Activated effector memory CD4-positive, alpha-beta T cell treated with anti-CD3 and anti-CD28 coated beads, Interleukin-2, amount 50 U/mL, for 16 hours (primary cell): ENCODE measurements at places on chromosomes 1 and 21.

DNA sequence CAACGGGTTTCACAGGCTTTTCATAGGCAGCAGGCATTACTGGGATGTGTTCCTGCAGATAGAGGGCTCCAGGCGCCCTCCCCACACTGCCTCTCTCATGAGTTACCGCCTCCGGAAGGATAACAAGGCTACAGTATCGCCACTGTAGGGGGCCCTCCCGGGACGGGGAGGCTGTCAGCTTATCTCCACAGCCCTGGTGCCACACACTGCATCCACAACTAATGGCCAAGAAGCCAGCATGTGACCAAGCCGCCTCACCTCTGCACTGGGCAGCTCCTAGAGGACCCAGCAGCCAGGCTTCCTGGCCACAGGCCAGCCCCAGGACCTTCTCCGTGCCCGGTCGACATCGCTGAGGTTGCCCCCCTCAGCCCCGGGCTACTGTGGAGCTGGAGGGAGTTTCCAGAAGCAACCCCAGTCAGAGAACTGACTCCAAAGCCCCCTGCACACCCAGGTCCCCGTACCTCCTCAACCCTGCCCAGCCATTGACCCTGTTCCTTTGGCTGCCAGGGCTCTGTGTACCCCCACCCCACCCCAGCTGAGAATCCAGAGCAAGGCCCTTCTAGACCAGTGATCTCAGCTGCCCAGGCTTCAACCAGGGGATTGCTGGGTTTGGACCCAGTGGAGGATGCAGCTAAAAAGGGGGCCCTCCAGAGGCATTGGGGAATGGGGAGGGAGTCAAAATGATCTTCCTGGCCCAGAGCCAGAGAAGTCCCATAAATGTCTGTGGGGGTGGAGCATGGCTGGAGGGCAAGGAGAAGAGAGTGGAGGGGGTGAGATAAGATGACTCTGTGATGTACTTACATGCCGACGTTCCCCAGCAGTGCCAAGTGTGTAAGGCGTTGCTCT is 45.0 kb downstream of the NEK2 start:
- DNase-seq, result no peak

DNA sequence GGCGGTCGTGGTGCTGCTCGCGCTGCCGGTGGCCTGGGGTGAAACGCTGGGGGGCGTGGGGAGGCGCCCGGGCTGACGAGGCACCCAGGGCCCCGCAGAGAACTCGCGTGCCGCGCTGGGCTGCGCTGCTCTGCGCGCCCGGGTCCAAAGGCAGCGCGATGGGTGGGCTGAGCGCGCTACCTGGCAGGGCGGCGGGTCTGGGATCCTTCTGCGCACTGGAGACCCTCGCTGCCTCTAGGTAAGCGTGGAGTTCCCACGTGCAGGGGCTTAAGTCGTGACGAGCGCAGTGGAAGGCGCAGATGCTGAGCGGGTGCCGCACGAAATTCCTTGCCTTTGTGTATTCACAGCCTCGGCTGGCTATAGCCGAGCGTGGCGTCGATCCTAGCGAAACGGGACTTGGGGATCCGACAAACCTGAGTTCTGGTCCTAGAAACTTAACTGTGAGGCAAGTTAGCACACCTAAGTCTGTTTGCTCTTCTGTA is 24.6 kb downstream of the CR1L start:
- no peak for DNase-seq

- DNase-seq, result no peak
These were observed 14.3 kb downstream of the KPNA6 start for GRCh38 chr1:32122151-32122550.

- DNase-seq, result no peak
These were observed 28.1 kb upstream of the RNPC3 start for GRCh38 chr1:103497404-103497803.

- DNase-seq, result no peak
These were observed 1.2 kb downstream of the SLC37A1 start for GRCh38 chr21:42514883-42515228.

GRCh38 chr1:41995441-41996130 is 76.9 kb upstream of the HIVEP3 start:
- DNase-seq, result no peak

GRCh38 chr1:48678710-48679505 is 97.8 kb downstream of the BEND5 start:
- no peak for DNase-seq

DNA sequence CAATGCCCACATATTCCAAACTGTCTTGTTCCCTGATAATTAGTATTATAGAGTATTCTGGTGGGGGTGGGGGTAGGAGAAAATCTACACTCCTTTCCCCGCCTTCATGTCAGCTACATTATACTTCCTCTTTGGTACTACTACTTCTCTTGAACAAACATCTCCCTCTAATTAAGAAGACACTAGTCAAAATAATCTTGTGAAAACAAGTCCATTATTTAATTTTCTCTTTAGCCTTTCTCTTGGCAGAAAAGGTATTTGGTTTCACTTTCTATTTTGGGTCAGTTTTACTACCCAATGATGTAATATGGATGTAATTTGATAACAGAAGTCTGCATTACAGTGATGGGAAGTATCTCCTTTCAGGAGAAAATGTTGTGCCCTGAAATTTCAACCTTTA is 22.5 kb downstream of the NTMT2 start:
- no peak for DNase-seq

- no peak for DNase-seq
These were observed 22.1 kb upstream of the GBP2 start for GRCh38 chr1:89147678-89148658.

DNA sequence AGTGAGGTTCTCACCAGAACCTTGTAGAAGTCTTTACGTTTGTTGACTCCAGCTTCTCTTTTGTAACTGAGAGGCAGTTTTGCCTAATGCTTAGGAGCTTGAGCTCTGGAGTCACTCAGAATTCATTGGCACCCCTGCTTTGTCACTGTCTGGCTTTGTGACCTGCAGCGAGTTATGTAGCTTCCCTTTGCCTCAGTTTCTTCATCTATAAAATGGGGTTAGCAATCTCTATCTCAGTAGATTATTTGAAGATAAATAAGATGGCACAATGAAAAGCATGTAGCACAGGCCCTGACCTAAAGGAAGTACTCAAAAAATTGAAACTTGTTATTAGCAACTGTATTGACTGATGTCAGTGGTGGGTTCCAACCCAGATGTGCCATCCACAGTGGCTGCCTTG is 8.1 kb downstream of the DHDDS start:
- DNase-seq, result no peak
